ENCODE measurements at places on chromosomes 3 and 15.

DNA sequence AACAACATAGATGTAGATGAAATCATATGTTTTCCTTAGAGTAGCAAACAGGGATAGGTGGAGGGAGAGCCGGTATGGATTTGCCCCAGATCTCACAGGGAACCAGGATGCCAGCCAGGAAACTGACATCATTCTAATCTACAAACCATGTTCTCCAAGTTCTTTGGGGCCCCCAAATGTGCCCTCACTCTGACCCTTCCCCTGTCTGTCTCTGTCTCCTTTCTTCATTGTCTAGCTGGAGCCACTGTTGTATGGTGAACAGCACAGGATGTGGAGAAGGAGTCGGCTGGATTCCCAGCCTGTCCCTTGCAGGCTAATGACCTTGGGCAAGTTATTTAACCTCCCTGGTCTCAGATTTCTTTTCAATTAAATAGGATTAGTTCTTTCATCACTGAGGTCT, 962 bp downstream of the ATP13A5 start:
- no peak for DNase-seq

DNA sequence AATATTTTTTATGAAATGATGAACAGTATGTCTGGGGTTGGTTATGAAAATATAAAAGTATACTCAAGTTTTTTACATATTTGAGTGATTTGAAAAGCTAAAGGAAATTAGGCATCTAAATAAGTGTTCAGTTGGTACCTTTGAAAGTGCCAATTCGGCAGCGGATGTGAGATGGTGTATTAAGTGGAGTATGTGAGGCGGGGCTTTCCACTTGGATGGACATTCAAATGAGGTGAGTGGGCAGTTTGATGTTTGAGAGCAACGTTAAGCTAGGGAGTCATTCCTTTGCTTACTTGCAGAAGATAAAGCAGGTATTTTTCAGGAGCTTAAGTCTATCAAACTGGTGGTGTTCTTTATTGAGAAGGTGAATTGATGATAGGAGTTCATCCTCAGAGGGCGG, 189.0 kb upstream of the GOLIM4 start:
- no peak for DNase-seq

GRCh38 chr15:83379579-83379959, 67.6 kb upstream of the SH3GL3 start:
- DNase-seq = no peak

- DNase-seq = no peak
These were observed 8.2 kb upstream of the MEIS2 start for GRCh38 chr15:37108381-37109167.

- DNase-seq = no peak
These were observed 1.7 kb upstream of the RBP2 start for GRCh38 chr3:139477710-139478640.

DNA sequence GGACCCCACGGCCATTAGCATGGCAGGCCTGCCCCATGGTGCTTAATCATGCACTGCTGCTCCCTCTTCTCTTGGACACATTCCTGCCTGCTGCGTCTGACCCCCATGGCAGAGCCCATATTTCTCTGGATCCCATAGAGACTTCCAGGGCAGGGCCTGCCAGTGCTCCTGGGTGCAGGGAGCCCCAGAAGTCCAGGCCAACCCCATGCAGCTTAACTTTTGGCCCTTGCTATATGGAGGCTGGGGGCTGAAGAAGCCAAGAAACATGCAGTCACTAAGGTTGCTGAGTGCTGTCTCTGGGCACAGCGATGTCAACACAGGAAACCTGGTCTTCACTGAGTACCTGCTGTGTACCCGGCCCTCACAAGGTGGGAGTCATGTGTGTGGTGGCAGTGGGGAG, 11.3 kb upstream of the PRKCD start:
- DNase-seq = no peak

- no peak for DNase-seq
These were observed 343.1 kb downstream of the LPP start for GRCh38 chr3:188497021-188497420.

- no peak for DNase-seq
These were observed 5.5 kb downstream of the AP2M1 start for GRCh38 chr3:184180165-184180564.

DNA sequence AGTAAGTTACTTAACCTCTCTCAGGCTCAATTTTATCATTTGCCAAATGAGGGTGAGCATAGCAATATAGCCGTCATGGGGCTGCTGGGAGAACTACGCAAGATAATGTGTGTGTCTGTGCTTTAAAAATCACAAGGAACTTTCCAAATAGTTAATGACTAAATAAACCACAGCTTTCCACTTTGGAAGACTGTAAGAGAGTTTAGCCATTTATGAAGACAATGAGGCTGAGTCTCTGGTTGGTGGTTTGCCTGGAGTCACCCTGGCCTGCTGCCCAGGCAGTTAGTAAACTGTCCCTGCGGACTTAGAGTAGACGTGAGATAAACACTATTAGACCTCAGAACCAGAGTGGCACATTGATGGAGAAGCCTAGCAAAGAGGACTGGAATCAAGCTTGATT, 357.7 kb downstream of the CLSTN2 start:
- DNase-seq = peak; percentile 37

DNA sequence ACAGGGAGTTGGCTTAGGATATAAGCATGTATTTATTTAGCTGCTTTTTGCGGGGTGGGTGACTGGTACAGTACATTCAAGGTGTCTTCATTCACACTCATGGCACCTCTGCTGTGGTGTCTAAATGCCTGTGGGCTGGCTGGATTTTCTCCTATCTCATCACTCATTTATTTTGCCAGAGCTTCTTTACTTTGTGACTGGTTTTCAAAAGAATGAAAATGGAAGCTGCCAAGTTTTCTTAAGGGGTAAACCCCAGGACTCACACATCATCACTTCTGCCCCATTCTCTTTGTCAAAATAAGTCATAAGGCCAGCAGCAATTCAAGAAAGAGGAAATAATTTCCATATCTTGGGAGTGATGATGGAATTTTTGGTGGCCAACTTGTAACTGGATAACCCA, 493.4 kb upstream of the ALCAM start:
- DNase-seq = no peak

GRCh38 chr15:97968380-97968779, 7.9 kb downstream of the ARRDC4 start:
- DNase-seq = peak; percentile 84

DNA sequence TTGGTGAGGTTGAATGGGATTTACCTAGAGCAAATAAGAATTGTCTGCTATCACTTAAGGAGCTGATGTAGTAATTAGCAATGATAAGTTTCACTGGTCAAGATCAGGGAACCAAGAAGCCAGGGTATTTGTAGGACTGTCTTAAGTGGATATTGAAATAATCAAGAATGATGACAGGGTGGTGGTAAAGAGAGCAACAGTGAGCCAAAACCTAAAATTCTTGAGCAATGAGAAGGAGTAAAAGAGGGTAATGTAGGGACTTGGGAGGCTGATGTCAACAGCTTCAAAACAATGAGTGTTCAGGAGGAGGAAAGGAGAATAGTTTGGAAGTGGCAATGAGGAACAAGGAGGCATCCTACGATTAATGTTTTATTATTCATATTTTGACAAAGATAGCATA, 31.5 kb upstream of the SLC2A2 start:
- no peak for DNase-seq

- DNase-seq = no peak
These were observed 712.5 kb downstream of the PLOD2 start for GRCh38 chr3:145448436-145448835.

DNA sequence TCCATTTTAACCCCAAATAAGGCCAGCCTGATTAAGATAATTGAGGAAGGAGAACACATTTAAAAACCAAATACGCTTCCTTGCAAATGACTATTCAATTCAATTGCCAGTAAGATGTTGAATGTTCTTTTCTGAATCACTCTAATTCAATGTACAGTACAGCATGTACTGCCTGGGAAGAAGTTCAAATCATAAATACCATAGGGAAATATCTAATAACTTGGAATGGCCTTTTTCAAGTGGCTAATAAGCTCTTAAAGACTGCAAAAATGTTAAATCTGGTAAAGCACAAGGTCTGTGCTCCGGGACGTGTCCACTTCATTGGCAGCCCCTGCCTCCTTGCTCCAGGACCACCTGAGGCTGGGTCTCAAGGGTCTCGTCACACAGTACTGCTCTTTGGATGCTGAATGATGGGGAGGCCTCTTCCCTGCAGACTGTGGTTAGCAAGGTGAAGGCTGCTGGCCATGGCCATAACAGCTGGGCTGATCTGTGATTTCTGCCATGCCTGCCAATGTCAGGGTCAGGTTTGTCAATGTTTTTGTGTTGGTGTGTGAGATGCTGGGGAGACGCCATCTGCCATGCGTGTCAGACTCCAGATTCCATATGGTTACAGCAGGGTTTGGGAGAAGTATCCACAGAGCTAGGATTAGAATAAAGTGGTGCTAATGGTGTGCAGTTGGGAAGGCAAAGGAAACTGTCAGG, 300.5 kb downstream of the ADAMTS17 start:
- DNase-seq = no peak

DNA sequence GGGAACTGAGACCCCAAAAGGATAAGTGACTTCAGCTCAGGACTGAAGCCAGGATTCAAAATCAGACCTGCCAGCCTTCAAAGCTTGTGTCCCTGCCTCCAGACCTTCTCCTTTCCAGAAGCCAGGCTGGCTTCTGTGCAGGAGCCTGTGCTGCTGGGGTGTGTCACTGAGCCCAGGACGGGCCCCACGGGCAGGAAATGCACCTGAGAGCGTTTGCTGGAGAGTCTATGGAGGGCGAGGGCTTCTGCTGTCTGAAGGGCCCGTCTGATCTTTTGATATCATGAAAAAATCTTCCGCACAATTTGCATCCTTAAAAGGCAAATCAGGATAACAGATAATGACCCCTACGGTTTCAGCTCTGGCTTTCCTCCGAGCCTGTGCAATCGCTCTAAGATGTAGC, 125.4 kb downstream of the FAM43A start:
- no peak for DNase-seq

DNA sequence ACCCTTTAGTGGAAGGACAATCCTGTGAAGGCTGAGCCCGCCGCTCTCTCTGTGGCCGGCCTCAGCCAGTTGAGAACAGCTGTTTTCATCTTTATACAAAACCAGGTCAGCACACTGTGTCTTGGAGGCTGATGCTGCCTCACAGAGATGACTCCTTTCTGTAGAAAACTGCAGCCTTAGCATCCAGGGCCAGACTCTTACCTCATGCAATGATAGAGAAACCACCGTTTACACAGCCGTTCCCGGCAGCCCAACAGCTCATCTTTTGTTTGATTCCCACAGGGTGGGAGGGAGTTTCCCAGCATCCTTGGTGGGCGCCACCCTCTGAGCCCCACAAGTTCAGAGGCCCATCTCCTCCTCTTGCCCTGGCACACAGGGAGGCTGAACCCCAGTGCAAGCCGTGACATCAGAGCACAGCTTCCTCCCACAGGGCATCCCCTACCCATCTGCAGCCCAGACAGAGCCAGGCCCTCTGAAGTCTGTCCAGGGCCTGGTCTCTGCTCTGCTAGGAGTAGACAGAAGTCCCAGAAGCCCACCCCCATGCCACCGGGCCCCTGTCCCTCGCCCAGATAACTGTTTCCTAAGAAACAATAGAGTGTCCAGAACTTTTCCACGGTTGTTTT, 105.0 kb downstream of the LRRK1 start:
- DNase-seq = no peak

DNA sequence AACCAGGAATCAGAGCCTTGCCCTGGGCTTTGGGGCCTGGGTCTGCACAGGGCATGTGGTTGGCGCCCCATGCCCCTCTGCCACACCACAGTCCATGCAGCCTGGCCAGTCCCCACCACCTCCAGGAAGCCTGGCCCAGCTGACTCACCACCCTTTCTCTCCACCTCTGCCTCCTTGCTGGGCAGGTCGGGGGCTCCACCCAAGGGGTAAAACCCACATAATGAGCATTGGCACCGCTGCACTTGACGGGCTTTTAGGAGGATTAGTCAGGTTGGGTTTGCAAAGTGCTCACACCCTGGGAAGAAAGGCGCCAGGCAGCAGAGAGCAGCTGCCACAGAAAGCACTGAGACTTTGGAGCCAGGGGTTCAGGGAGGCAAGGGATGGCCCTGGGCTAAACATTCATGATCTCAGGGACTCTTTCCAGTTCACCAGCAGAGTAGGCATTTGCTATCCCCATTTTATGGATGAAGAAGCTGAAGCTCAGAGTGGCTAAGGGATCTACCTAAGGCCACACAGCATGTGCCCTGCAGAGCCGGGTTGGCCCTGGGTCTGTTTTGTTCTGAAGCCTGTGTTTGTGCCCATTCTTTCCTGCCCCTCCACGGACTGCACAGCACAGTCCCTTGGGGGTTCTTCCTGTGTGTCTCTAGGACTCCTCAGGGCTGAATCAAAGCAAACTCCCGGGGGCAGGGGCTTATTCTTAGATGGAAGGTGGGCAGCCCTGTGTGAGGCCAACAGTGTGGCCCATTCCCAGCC, 113.4 kb downstream of the ETFA start:
- DNase-seq = no peak

GRCh38 chr3:137695351-137695750, 68.8 kb upstream of the SOX14 start:
- DNase-seq = no peak

DNA sequence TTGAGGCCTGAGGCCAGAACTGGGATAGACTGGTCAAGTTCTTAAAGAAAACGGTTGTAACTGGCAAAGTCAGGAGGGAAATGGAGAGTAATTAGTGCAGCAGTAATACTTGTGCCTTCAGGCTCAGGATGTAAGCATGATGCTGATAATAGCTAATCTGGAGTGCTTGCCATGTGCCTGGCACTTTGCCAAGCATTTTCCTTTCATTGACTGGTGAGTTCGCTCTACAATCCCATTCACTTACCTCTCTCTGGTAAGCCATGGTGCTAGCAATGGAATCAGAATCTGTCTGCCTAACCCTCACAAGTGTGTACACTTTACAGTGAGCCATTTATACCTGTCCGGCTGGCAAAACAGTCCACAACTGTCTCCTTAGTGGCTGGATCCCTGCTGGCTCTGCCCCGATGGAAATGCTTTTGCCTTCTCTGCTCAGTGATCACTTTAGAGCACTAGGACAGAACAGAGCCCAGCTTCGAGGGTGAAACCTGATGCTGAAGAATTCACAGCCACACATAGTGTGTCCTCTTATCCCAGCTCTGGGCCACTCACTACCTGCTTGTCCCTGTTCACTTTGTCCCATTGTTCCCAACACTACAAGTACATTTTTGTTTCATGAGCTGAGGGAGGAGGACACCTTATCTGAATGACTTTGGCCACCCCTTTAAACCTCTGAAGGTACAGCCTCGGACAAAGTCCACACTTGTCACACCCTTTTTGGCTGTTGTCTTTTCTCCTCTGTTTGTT, 10.3 kb downstream of the CHP1 start:
- no peak for DNase-seq

DNA sequence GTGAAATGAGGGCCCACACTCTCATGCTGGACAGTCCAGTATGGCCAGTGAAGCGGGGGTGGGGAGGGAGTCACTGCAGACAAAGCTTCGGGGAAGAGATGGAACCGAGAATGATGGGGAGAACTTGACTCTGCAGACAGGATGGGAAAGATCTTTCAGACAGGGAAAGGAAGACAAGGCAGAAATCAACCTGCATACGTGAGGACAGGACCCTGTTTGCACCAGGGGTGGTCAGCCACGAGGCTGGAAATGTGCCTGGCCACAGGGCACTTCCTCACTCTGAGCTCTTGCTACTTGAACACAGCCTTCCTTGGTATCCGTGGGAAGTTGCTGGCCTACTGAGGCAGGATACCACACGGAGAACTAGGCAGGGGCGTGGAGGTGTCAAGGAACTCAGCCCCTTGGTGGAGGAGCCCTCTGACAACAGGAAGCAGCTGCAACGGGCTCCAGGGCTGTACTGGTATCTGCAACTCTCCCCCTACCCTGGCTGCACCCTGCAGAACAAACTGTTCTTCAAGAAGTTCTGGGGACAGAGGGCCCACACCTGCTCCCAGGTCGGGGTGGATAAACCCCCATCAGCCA, 9.3 kb upstream of the SRP14 start:
- no peak for DNase-seq

GRCh38 chr3:156674911-156675829, 780 bp downstream of the TIPARP start:
- DNase-seq = no peak
